ENCODE measurements at places on chromosomes 3 and 15. TPM values are rescaled to one million over a fixed set of nuclear protein-coding genes. Genes with fewer than 3 reads are reported as not detected.

GRCh38 chr3:73175698-73176097 is 114.2 kb downstream of the EBLN2 start:
- DNase-seq, result no peak

IL5RA gene
- 0.77 TPM for total RNA-seq

PLA2G4E gene
- total RNA-seq, result not detected

SUSD5 gene
- total RNA-seq, result not detected

Data from activated T-cell treated with anti-CD3 and anti-CD28 coated beads, Interleukin-2, amount 50 U/mL, for 72 hours (primary cell).